ENCODE measurements at places on chromosomes 5 and 9.

- no peak for DNase-seq
Observed at GRCh38 chr9:101235105-101235866, 149.5 kb downstream of the BAAT start.

- DNase-seq: no peak
Observed at GRCh38 chr9:28234894-28235277, 661.6 kb upstream of the C9orf72 start.

- no peak for DNase-seq
Observed at GRCh38 chr5:171713152-171713551, 72.5 kb upstream of the SMIM23 start.

DNA sequence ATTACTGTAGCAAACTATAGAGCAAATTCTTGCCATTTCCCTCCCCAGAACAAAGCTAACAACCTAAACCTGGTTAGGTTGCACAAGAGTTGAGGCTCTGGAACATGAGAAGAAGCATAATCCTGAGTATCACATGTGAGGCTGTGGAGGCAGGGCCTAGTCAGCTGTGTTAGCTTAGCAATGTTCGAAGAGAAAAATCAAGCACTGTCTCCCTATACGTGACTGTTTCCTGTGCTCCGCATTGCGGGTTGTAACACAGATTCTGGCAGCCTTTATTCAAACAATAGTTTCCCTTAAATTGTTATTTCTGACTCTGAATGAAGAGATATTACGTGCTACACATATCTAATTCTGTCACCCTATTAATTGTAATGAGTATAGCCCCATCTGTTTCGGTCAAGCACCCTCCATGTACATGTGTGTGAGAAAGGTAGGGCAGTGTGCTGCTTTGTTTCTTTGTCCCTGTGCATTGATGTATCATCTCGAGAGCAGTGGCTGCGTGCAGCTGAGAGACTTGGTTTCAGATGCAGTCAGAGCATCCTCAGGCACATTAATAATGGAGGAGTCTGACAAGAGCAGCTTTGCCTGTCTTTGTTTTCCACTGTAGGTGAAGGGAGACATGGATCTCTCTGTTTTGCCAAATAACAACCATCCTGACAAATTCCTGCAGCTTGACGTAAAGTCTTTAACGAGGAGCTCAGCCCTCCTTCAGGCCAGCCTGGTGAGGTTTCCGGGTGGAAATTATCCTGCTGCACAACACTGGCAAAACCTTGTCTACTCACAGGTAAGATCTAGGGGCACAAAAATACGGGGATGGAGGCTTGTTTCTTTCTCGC is at the start of gene MINAR2:
TSS of gene MINAR2 (plus strand) at position 523 of the 836 bp plus-strand sequence. CDS start at position 620, 97 bp downstream.
- DNase-seq: no peak

GRCh38 chr5:163995206-163995605 is 489.8 kb downstream of the MAT2B start:
- DNase-seq: no peak

GRCh38 chr5:132744659-132745058 is 2.6 kb upstream of the CCNI2 start:
- no peak for DNase-seq

- DNase-seq: no peak
Observed at GRCh38 chr5:136466041-136466415, 100.7 kb upstream of the TRPC7 start.

- DNase-seq: no peak
Observed at GRCh38 chr5:320524-321229, 837 bp upstream of the AHRR start.

- no peak for DNase-seq
Observed at GRCh38 chr9:113705928-113706519, 170.1 kb upstream of the ZNF618 start.

DNA sequence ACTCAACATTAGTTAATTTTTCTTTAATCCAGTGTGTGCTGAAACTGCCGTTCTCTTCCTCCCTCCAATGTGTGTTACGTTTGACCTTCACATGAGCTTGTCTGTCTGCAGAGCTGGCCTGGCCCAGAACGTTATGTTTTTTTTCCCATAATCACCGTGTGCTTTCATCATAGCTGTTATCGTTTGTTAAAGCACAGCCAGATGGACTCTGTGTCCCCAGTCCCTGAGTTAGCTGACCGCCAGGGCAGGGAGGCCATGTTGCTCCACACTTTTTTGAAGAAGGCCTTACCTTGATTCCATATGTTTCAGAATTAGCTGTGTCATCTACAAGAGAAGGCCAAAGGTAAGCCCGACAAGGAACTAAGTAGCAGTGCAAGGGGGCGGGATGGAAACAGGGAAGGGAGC is 55.7 kb downstream of the HSD17B3 start:
- no peak for DNase-seq

DNA sequence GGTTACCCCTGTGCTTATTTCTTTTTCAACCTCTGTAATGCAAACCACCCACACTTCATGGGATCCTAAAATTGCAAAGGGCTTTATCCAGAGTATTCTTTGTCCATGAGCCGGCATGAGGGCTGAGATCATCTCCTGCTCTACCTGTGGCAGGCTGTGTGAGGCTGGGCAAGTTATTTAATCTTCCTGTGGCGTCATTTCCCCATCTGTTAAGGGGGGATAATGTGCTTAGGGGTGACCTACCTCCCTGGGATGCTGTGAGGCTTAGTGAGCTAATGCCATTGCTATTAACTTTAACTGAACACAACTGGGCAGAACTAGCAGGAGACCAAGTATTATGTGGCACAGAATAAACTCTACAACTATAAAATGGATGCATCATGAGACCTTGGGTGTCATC is 17.0 kb downstream of the FRMPD1 start:
- DNase-seq: no peak

DNA sequence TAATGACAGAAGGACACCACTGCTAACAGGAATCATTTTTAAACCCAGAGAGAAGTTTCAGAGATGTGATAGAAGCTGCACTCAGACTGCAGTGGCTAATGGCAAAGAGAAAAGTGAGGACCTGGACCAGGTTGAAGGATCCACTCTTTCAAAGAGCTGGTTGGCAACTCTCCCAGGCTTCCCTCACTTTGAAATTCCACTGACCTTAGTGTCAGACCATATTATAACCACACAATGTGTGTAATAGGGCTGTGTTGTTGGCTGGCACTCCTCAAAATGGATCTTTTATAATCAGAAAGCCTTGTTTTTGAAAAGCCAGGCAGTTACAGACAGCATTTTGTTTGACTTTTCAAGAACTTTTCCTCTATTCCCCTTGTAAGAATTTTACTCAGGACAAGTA is 280.7 kb downstream of the PRELID2 start:
- DNase-seq: no peak

DNA sequence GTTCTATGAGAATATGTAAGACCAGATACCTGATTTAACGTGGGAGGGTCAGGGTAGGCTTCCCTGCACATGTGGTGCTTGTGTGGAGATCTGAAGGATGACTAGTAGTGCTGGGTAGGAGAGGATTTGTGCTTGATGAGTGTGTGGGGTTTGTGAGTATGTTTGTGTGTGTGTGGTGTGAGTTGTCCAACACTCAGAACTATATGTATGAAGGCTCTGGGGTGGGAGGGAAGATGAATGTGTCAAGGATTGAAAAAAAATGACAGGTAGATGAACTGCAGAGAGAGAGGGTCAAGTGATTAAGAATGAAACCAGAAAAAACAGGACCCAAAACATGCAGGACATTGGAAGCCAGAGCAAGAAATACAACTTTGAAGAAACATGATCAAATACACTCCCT is 154.6 kb upstream of the NR3C1 start:
- DNase-seq: no peak

GRCh38 chr9:98930792-98931191 is 12.9 kb upstream of the COL15A1 start:
- DNase-seq: no peak

DNA sequence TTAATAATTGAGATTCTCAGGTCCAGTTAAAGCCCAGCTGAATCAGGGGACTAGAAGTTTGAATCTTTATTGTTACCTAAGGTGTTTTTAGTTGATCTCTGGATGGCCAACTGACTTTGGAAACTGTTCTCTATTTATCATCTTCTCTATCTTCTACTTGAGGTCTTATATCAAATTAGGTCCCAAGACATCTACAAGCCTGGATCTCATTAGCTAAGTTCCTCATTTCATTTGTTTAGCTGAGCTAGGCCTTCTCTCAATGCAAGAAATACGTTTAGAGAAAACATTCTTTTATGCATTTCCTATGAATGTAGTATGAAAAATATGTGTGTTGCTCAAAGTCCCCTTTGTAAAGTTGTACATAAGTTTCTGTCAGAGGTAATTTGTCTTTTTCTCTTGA is 196.6 kb downstream of the PTTG1 start:
- DNase-seq: no peak

GRCh38 chr5:176994460-176995121 is 12.0 kb downstream of the UIMC1 start:
- DNase-seq: peak; percentile 97

DNA sequence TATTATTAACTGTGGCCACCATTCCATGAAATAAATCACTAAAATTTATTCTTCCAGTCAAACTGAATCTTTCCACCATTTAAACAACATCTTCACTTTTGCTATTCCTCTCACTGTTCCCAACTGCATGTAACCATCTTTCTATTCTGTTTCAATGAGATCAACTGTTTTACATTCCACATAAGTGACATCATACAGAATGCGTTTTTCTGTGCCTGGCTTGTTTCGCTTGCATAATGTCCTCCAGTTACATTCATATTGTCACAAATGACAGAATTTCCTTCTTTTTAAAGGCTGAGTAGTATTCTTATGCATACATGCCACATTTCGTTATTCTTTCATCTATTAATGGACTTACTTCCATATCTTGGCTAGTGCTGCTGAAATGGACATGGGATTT is 738.2 kb downstream of the SEMA5A start:
- DNase-seq: no peak

DNA sequence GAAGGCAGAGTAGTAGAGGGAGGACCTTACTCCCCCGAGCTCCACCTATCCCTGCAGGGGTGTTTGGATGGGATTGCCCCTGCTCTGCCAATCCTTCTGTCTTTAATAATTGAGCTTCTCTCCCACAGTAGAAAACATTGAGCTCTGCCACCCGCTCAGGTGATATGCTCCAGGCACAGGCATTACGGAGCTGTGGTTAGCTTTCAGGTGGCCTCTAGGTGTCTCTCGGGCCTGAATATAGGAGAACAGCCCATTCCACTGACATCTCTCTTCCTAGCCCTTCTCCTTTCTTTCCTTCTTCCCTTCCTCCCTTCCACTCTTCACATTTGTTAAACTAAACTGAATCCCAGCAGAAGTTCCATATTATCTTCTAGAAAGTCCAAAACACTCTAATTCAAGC is 203.4 kb downstream of the SYK start:
- no peak for DNase-seq

DNA sequence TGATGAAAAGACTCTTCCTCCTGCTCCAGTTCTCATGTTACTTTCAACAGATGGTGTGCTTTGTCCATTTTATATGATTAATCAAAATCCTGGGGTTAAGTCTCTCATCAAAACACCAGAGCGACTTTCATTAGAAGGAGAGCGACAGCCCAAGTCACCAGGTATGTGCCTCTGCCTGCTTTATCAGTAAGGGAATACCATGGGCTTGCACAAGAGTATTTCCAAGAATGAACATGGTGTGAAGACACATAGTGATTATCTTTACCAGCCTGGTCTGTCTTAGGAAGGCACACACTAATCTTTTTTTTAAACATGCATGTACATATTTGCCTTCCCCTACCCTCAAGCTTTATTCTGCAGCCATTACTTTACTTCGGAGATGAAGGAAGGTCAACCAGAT is 15.2 kb downstream of the NUP214 start:
- no peak for DNase-seq

DNA sequence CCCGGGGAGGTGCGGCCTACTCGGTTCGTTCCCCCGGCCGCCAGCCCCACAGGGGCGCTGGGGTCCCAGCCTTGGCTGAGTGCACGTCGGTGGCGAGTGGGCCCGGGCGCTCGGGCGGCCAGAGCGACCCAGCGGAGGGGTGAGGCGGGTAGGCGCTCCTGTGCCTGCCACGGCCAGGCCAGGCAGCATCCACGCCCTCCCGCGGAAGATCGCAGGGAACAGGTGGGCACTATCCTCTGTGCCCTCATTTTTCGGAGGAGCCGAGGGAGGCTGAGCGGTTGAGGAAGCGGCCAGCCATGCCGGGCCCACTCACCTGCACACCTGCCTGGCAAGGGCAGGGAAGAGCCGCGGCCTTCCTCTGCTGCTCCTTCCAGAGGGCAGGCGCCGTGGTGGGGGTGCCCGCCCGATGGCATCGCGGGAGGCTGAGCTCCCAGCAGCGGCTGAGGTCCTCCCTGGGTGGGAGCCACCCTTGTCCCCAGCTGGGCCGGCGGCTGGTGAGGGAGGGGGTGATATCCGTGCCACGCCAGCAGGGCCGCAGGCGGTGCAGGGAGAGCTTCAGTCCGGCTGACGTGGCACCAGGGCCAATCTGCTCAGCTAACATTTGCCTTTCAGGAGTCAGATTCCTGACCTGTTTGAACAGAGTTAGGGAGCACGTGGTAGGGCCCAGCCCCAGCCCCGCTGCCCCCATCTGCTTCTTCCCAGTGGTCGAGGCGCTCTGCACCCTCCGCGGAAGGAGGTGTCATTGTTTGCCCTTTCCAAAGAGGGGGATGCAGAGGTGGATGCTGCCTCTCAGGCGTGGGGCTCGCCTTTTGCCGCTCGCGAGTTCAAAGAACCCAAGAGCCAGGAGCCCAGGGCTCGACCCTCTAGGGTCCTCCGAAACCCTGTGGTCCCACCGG is 1.6 kb upstream of the SEC16A start:
- DNase-seq: no peak

DNA sequence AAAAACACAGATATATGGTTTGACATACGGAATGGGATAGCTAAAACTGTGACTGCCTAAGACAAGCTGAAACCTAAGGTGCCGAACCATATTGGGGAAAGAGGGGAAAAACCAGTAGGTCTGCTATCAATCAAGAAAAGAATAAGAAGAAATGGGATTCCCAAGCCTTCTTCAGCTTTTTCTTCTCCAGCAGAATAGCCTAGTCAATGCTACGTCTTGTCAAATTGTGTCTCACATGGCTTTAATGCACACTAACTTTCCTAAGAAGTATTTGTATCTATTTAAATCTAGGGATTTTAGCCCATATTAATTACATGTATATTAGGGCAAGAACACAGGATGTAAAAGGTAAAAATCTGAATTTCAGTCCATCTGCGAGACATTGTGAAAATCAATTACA is 797 bp upstream of the FBXO38 start:
- no peak for DNase-seq

DNA sequence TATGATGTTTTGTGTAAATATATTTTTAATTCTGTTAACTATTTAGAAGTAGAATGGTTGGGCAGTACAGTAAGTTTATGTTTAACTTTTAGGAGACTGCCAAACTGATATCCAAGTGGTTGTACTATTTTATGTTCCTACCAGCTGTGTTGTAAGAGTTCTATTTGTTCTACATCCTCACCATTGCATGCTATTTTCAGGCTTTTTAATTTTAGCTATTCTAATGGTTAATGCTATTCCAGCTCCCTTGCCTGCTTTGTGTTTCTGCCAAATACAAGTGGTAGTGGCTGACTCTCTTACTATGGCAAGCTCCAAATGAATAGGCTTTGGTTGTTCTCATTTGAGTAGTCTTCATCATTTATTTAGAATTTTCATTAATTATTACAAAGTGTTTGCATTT is 476.4 kb downstream of the KIF4B start:
- no peak for DNase-seq

Data from GF-D8 (cell line).